ENCODE measurements at places on chromosomes 12 and 14.

GRCh38 chr14:100341301-100342031 lies 18.3 kb downstream of the SLC25A47 start:
- no peak for DNase-seq

GRCh38 chr12:20549108-20549719 lies 145.9 kb upstream of the SLCO1C1 start:
- DNase-seq, result no peak

- DNase-seq, result no peak
These were observed 15.1 kb downstream of the FAIM2 start for GRCh38 chr12:49888461-49889151.

DNA sequence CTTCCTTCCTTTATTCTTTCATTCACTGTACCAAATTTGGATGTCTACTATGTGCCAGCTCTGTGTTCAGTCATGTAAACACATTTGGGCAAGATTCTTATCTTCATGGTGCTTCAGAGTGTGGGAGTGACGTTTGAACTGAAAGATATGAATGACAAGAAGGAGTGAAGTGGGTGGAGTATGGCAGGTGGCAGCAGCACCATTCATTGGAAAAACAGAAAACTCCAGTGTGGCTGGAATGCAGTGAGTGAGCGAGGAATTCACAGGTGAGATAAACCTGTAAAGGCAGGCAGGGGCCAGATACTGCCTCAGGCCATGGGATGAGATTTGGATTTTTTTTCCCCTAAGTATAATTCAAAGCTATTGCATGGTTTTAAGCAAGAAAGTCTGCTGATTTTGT lies 140.7 kb upstream of the CCDC198 start:
- DNase-seq, result no peak

DNA sequence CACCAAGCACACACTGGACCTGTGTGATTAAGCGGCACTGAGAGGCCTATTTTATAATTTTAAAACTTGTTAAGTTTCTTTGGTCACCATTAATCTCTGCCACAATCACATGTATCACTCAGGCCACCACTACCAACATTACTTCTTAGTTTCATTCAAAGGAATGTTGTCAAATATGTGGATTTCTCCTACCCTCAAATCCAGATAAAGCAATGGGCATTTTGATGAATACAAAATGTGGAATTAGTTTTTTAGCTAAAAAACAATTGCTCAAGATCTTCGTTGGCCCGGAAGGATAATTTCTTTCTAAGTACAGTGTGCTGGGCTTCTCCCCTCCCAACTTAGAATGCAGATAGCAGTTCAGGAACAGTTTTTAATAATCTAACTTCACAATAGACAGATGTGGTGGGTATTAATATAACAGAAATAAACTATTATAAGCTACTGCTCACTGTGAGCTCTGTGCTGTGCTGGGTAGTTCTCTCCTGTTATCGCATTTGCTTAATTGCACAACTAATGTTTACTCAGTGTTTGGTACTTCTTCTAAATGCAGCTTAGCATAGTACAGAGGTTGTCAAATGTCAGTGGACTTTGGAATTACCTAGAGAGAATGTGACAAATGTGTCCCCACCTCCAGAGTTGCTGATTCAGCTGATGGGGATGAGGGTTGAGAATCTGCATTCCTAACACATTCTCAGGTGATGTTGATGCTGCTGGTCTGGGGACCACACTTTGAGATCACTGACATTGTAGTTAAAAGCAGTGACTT lies 266.7 kb upstream of the AMIGO2 start:
- DNase-seq, result no peak

GRCh38 chr14:58826845-58827686 lies 189.3 kb downstream of the DACT1 start:
- DNase-seq, result no peak

- DNase-seq, result no peak
These were observed 237.2 kb downstream of the SLC15A4 start for GRCh38 chr12:128586451-128587029.

DNA sequence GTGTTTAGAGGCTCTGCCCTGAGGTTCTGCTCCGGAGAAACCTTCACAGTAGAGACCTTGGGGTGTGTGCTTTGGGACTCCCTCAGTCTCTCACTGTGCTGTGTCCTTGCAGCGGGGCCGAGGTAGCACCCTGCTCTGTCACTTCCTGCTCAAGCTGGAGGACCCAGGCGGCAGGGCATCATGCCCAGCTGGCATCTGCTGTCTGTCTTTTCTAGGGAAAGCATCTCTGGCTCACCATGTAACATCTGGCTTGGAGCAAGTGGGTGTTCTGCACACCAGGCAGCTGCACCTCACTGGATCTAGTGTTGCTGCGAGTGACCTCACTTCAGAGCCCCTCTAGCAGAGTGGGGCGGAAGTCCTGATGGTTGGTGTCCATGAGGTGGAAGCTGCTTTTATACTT lies 124.5 kb downstream of the ESRRB start:
- DNase-seq, result no peak

DNA sequence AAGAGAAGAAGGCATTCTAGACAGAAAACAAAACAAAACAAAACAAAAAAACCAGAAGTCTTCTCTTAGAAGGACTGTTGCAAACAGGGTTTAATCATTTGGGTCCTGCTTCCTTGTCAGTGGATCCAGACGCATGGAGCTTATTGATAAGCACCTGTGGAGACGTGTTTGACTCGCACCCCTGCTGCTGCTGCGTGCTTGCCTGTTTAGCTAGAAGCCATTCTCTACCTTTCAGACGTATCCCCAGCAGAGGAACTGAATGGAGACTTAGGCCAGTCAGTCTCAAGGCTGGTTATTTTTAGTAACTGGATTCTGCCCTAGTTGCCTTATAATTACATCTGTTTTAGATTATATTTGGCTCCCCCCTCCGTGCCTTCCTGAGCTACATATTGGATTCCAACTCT lies 186.1 kb upstream of the EEA1 start:
- no peak for DNase-seq

DNA sequence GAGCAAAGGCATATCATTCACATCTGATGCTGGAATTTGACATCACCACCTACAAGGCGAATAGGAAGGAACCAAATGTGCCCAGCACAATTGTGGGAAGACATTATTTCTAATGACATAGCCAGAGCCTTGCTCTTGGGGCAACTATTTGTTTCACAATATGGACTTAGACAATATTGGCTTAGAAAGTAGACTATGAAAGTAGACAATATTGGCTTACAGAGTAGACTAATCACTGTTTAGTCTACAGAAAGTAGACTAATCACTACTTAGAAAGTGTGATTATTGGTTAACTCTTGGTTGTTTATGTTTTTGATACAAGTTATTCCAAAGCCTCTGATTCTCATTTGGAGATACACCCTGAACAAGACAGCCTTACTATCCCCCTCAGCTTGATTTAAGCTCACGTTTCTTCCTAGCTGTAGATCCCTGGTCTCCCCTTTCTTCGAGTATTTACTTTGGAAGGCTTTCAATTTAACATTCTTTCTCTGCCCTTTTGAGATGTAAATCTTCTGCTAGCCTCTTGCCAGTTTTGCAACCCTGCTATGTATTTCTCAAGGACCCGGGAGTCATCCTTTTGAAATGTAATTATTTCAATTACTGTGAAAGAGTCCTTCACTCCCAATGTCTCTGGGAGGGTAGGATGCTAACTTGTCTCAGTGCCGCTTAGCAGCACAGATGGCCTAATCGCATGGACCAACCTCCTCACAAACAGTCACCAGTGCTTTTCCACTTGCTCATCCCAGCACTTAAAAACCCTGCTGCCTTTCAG lies 843.2 kb downstream of the GALC start:
- no peak for DNase-seq

GRCh38 chr12:3255057-3255456 lies 177.9 kb downstream of the TSPAN9 start:
- no peak for DNase-seq

GRCh38 chr12:100166232-100166631 lies 23.6 kb upstream of the BLTP3B start:
- no peak for DNase-seq

GRCh38 chr14:30551460-30551859 lies 7.5 kb upstream of the G2E3 start:
- no peak for DNase-seq

DNA sequence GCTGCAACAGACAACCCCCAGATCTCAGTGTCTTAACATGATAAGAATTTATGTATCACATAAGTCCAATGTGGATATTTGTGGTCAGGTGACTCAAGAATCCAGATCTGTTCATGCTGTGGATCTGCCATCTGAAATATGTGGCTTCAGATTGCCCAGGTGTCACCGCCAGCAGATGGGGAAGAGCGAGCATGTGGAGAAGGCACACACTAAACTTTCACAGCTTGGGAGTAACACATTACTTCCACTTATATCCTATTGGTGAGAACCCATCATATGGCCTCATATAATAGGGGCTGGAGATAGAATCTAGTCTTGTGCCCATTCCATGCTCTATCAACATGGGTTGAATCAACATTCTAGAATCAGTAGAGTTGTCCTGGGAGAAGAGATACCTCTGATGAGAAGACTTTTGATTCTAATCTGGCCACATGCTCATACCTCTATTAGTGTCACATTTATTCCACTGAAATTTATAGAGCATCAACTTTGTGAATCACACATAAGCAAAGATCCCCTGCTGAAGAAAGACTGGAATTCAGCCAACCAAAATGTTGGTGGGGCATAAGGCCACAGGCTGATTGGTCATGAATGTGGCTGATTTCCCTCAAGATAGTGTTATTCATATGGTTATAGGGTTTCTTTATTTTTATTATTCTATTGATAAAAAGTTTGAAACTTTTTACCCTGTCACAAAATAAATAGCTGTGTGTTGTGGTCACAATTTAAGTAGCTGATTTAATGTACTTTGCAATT lies 6.0 kb upstream of the CALCOCO1 start:
- DNase-seq, result no peak

DNA sequence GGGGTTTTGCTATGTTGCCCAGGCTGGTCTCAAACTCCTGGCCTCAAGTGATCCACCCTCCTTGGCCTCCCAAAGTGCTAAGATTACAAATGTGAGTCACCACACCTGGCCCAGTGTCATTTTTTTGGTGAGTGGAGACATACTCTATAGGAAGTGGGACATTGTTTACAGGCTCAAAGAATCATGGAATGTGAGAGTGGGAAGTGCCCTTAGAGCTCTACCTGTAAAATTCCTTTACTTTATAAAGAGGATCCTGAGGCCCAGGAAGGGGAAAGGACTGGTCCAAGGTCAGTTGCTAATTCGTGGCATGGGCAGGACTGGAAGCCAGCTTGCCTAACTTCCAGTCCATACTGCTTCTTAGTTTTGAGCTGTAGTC lies 8.7 kb upstream of the ADCK1 start:
- DNase-seq, result no peak

GRCh38 chr12:12518919-12519318 lies 43.7 kb downstream of the DUSP16 start:
- DNase-seq, result no peak
